ENCODE measurements at places on chromosomes 2 and 18.

GRCh38 chr2:115161771-115162493 is 719.5 kb downstream of the DPP10 start:
- no peak for DNase-seq

- no peak for DNase-seq
Observed at GRCh38 chr2:77294474-77294873, 227.7 kb downstream of the LRRTM4 start.

DNA sequence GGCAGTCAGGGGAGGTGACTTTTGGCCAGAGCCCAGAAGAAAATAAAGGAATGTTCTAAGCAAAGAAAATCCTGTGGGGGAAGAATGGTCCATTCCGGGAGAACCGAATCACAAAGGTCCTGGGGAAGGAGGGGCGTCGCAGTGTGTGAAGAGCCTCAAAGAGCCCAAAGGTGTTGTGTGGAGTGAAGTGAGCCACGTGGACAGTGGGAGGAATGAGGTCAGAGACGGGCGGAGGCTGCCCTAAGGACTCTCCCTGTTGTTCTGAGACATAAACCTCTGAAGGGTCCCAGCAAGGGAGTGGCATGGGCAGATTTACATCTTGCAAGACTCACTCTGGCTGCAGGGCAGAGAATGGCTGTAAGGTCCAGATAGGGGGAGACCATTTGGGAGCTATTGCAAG is 91.3 kb upstream of the SEC11C start:
- DNase-seq: no peak

GRCh38 chr2:37829202-37829601 is 95.9 kb upstream of the RMDN2 start:
- DNase-seq: no peak

- DNase-seq: no peak
Observed at GRCh38 chr2:133972297-133972696, 281.6 kb upstream of the MGAT5 start.

DNA sequence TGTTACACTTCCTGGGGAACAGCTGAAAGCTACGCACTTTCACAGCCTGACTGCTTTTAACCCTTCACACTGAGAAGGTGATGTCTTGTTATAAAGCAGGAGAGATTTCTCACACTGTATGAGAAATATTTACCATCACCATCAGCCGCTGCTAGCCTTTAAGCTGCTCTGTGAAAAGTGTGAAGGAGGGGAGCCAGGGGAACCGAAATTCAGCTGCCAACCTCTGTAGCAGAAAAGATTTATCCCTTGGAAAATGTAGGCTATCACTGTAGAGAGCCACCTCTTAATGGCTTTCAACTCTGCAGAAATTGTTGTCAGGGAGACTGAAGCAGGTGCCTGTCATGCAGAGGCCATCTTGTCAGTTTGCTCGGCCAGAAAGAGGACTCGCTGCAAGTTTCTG is 145.3 kb downstream of the SP3 start:
- DNase-seq: no peak

Data from stimulated activated CD8-positive, alpha-beta memory T cell treated with anti-CD3 and anti-CD28 coated beads, Interleukin-4, amount 100 ng/mL, for 1 hour (primary cell).